ENCODE measurements at places on chromosomes 3 and 15.

GRCh38 chr3:4722103-4722502 is 229.0 kb downstream of the ITPR1 start:
- DNase-seq, result no peak

- no peak for DNase-seq
Measured at GRCh38 chr3:113273604-113274378, 62.4 kb downstream of the BOC start.

DNA sequence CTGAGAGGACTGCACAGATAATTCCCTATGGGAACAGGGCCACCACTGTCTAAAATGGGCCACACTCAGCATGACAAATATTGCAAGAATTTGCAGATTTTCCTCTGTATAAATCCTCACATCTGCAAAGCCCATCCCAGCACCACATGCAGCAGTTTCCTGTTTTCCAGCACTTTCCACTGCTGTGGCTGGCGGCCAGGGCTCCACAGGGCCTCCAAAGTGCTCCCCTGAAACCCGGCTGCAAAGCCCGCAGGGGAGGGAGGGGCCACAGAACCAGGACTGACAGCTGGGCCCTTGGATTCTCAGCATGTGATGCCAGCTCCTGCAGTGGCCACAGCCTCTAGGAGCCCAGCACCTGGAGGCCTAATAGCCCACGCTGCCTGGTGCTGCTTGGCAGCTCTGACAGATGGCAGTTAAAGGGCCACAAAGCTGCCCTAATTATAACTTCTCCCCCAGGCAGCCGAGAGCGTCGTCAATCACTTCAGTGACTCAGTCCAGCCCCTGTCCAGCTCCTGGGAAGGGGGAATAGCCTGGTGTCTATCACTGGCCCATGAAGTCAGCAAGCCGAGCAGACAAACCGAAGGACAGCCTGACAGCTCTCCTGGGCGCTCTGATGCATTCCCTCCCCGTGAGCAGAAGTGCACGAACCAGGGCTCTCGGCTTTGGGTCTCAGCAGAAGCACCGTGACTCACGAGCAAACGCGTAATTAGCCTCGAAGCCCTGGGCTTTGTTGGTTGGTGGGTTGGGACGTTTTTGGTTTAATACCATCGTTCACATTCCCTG is 4.7 kb downstream of the LRRC15 start:
- DNase-seq, result no peak

GRCh38 chr15:91553196-91553854 is 300.2 kb upstream of the SLCO3A1 start:
- no peak for DNase-seq

DNA sequence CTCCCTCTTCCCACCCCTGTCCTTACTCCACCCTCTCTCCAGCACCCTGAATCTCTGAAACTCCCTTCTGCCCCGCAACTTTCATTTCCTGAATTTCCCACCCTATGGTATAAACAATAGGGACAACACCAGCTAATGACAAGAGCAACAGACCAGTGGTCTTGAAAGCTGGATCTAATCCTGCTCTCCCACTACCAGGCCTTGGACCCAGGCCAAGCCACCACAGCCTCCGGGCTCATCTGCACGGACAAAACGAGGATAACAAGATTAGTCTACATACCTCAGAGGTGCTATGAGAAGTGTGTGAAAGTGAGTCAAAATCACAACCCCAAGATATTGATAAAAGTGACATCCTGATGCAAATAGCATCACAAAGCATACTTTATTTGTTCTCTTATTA is 128.6 kb downstream of the ERC2 start:
- no peak for DNase-seq

DNA sequence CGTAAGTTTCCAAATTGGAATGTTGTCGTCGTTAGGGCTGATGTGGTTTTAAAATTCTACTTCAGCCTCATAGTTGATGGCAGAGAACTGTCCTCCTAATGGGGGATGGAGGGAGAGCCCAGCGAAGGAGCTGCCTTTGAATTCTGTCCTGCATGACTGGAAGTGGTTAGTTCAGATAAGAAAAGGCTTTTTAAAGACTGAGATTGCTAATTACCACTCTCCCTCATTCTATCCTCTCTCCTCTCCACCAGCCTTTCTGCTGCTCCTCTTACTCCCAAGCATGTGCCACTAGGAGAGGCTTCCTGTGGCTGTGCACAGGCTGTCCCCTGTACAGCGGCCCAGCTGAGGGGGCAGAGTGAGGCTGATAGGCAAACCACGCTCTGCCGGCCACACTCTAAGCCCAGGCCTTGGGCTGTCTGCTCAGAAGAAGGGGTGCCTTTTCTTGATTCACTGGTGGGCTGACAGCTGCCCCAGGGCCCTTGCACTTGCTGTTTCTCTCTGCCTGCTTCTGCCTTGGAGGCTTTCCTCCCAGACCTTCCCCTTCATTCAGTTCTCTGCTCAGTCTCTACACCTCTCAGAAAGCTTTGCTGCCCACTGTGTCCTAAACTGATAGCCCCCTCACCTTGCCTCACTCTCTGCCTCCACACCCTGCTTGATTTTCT is 8.7 kb upstream of the PAQR9 start:
- no peak for DNase-seq

GRCh38 chr3:185070491-185071286 is 82.2 kb downstream of the C3orf70 start:
- no peak for DNase-seq

GRCh38 chr15:62931650-62932049 is 110.9 kb upstream of the TPM1 start:
- DNase-seq, result no peak

- no peak for DNase-seq
Measured at GRCh38 chr3:42090973-42091731, at the start of gene TRAK1. Gene TRAK1, plus strand, starts transcription at chr3:42091357. Its CDS starts 113 bp downstream, at chr3:42091470.

GRCh38 chr3:180973543-180973942 is 16.0 kb downstream of the DNAJC19 start:
- DNase-seq, result no peak

- DNase-seq, result no peak
Measured at GRCh38 chr3:8780279-8780678, 10.9 kb upstream of the OXTR start.

DNA sequence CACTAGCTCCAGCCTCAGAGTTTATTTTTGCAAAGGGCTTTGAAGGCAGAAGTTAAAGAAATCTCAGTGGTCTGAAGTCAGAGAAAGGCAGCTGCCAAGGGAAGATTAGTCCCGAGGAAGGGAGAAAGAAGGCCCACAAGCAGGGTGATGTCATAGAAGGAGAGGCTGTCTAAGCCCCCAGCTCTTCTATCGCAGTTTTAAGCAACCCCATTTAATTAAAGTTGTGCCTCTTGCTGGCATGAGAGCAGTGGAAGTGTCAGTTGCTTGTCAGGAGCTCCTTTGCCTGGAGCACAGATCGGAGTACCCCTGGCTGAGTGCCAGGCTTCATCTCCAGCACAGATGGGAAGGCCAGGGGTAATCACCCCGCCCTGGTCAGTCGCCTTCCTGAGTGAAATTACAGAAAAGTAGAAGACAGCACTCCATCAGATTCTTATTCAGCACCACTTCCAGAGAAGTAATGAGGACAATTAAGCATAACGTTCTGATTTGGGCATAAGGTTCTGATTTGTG is 530.7 kb downstream of the EPHB1 start:
- DNase-seq, result no peak

DNA sequence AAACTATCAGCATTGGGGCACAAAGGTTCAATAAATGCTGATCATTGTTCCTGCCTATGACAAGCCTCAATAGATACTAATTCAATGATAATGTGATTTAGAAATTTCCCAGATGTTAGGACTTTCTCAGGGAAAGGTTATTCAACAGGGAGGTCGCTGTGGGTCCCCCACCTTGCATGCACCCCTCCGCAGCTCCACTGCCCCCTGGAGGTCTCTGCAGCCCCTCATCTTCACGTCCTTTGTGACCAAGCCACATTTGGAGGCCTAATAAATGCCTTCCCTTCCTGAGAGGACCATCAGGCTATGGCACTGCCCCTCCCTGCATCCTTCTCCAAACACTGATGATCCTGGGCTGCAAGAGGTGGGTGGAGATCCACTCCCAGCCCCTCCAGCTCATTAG is 50.2 kb downstream of the NOX5 start:
- DNase-seq, result no peak

GRCh38 chr3:44227632-44228031 is 14.1 kb upstream of the TOPAZ1 start:
- no peak for DNase-seq

DNA sequence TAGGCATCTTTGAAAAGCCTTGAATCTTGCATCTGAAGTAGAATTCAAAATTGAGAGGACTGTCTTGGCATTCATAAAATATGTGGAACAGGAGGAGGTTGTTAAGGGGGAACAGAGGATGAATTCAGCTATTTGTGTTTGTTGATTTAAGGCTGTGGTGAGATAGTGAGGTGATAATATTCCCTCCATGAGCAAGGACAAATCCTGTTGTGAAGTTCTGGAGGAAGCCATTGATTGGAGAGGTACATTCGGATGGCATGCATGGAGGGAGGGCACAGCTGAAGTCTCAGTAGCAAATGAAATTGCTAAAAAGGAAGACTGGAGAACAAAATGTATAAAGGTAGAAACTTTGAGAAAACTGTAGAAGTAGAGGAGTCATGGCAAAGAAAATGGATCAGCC is 443.8 kb downstream of the NLGN1 start:
- DNase-seq, result no peak

- no peak for DNase-seq
Measured at GRCh38 chr15:65329288-65329983, 25.0 kb downstream of the RNU5B-1 start.

DNA sequence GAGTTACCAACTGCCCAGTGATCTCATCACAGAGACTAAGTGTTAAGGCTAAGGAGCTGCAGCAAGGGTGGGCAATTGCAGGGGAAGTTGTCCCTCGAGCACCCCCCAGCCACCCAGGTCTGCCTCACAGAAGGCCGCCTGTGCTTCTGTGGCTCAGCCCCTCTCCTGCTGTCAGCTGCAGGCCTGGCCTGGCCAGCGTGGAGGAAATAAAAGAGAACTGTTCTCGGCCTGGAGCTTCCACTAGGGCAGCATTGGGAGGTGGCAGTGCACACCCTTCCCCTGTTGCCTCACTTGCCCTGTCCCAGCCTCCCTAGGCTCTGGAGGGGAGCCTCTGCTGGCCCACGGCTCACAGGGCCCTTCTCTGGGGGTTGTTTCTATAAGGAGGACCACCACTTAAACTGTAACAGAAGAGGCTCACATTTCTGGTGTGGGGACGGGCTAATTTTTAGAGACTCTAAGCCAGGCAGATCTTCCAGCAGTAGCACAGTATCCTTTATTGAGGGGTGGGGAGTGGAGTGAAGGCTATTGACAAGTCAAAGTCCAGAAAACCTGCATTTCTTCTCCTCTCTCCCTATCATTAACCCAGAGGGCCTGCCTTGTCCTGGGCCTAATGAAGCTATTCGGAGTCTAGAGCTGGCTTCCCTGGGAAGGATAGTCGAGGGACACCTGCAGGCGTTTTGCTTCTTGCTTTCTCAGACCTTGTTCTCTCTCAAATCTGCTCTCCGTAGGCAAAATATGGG is 75.6 kb upstream of the ADPGK start:
- DNase-seq, result no peak

All from stimulated activated CD8-positive, alpha-beta memory T cell treated with anti-CD3 and anti-CD28 coated beads, Interleukin-4, amount 100 ng/mL, for 48 hours (primary cell).